ENCODE measurements at places on chromosomes 11 and 22.

DNA sequence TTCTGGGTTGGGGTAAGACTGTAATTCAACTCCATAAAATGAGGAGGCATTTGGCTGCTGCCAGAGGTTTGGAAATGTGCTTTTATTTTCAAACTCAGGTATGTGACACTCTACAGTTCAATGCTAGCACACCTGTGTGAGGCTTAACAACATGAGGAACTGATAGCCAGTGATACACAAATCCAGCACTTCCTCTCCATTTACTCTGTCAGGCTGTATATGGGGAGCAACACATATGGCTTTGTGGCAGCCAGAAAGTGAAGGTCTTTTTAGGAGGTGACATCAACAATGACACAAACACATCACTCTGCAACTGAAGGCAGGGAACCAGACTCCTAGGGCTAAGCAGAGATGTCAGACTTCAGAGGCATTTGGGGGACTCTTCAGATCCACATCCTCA is 4.6 kb upstream of the LYVE1 start:
- DNase-seq = no peak

- DNase-seq = peak; percentile 98
These were observed at the start of gene FOSL1 for GRCh38 chr11:65900125-65900898. FOSL1 (minus strand) TSS chr11:65900388; CDS start chr11:65900339, 49 bp downstream.

GRCh38 chr11:66042996-66043906 is 5.7 kb downstream of the GAL3ST3 start:
- no peak for DNase-seq

GRCh38 chr22:19108807-19109197 is 13.4 kb downstream of the DGCR2 start:
- no peak for DNase-seq

DNA sequence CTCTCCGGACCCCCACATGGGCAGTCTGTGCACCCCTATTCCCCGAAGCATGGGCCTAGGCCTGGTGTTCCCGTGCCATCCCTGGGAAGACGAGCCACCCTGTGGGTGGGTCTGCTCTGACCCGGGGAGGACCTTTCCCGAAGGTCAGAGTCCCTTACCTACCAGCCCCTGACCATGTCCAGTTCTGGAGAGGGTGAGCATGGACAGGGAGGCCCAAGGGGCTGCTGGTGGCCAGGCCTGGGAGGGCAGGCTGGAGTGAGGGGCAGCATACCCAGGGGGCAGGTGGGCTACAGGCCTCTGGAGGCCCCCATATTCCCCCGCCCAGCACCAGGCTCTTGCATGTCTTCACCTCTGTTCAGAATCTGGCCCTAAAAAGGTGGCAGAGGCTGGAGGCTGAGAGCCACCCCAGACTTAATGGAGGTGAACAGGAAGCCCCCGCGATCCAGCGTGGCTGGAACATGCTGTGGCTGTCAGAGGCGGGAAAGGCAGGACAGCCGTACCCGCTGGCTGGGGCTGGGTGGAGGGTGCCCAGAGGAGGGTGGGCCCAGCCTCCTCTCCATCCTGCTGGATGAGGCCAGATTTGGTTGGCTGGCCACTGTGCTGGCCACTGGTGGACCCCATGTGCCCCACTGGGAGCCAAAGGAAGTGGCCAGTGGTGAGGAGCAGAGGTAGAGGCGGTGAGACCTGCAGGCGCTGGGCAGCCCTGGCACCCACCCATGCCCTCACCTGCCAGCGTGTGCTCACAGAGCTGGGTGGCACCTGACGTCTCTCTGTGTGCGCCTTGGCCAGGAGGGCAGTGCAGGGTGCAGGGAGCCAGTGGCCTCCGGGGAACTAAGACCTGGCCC is 11.2 kb upstream of the SYT8 start:
- no peak for DNase-seq

GRCh38 chr11:86706338-86707131 is 34.1 kb upstream of the ME3 start:
- no peak for DNase-seq

- no peak for DNase-seq
These were observed 50.5 kb upstream of the SHISAL1 start for GRCh38 chr22:44363013-44363979.

DNA sequence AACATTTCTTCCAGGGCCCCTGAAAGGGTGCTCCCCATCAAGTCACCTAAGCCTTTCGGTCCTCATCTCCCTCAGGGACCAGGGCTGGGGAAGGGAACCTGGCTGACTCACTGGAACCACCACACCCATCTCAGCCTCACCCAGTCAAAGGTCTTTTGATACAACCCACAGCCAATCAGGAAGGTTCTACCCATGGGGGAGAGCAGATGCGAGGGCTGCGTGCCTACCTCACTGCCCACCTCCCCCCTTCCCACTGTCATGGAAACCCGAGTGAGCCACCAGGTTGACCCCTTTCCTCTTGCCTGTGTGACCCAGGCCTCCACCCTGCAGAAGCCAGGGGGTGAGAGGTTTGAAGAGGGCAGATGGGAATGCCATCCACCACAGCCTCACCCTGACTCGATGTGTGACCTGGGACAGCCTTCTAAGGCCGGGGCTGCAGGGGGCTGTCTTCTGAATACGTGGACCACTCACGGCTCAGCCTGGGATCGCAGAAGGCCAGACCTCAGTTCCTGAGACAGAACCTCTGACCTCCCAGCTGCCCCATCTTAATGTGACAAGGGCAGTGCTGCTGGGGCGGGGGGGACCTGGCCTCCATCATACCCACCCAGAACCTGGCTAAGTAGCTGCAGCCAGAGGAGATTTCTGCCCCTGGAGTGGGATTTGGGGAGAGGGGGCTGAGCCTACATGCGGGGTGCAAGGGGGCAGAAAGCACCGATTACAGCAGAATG is 2.7 kb downstream of the MDK start:
- DNase-seq = no peak

- no peak for DNase-seq
These were observed 623.8 kb upstream of the CHORDC1 start for GRCh38 chr11:90846628-90847027.

DNA sequence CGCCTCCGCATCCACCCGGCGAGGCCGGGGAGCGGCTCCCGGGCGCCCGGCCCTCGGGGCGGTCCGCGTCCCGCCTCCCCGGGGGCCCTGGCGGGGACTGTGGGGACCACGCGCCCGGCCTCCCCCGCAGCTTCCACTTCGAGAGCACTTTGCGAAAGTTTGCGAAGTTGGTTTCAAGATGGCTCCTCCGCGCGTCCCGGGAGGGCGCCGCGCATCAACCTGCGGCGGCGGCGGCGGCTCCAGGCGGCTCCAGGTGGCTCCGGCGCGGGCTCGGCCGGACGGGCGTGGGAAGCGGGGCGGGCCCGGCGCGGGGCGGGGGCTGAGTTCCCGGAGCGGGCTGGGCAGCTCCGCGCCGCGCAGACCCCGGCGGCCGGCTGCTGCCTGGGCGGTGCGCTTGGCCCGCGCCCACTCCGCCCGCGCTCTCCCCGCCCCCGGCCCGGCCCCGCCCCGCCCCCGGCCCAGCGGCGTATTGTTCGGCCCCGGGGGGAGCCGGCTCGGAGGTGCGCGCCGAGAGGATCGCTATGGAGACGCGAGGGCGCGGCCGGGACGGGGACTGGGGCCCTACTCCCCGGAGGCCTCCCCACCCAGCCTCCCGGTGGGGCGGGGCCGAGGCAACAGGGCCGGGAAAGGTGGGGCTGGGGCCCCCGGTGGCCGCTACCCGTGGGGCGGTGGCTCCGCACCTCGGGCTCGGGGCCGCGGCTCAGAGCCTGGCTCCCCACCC is at the start of gene CELSR1:
Gene CELSR1 (minus strand): TSS at position 396 of the 721 bp plus-strand sequence. CDS start 450 bp downstream, outside the sequence.
- DNase-seq = no peak

GRCh38 chr22:36946421-36947158 is 33.2 kb downstream of the CSF2RB start:
- DNase-seq = no peak

- DNase-seq = peak; percentile 20
These were observed 24.0 kb upstream of the ACER3 start for GRCh38 chr11:76836613-76837291.

DNA sequence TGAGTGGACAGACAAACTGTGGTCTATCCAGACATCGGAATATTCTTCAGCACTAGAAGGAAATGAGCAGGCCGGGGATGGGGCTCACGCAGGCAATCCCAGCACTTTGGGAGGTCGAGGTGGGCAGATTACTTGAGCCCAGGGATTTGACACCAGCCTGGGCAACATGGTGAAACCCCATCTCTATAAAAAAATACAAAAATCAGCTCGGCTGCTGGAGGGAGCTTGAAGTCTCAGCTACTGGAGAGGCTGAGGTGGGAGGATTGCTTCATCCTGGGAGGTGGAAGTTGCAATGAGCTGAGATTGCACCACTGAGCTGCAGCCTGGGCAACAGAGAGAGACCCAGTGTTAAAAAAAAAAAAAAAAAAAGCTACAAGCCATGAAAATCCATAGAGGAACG is 8.0 kb upstream of the CTSD start:
- no peak for DNase-seq

- no peak for DNase-seq
These were observed 8.6 kb downstream of the LARGE2 start for GRCh38 chr11:45930951-45931570.

DNA sequence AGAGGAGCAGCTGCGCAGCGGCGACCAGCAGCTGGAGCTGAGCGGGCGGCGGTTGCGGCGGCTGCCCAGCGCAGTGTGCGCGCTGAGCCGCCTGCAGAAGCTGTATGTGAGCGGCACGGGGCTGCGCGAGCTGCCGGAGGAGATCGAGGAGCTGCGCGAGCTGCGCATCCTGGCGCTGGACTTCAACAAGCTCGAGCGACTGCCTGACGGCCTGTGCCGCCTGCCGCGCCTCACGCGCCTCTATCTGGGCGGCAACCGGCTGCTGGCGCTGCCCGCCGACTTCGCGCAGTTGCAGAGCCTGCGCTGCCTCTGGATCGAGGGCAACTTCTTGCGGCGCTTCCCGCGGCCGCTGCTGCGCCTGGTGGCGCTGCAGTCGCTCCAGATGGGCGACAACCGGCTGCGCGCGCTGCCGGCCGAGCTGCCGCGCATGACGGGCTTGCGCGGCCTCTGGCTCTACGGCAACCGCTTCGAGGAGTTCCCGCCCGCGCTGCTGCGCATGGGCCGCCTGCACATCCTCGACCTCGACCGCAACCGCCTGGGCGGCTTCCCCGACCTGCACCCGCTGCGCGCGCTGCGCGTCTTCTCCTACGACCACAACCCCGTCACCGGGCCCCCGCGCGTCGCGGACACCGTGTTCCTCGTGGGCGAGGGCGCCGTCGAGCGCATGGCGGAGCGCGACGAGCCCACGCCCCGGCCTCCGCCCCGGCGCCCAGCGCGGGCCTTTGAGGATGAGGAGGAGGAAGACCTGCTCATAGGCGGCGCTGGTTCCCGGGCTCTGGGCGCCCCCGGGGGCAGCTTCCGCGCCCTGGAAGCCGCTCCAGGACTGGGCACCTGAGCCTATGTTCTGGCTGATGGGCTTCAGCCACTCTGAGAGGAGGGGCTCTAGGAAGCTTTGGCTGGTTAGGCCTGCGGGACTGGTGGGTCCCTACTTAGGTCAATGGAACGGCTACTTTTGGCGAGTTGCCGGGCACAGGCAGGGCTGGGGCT is 787 bp downstream of the LRRC10B start:
- DNase-seq = peak; percentile 93

DNA sequence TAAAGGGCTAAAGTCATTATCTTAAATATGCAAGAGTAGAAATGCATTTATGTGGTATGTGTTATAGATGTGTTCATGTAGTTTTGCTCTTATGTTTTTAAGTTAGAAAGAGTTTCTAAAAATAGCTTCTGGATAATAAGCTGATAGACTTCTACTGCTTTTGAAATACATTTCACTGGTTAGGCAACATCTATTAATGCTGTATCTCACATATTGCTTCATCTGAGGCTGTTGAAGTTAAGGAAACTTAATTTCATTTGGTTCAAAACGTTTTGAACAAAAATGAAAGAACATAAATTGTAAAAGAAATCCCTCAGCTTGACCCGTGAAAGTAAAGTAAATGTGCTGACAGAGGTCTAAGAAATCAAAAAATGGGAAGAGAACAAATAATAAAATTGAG is 164.0 kb upstream of the CTSC start:
- no peak for DNase-seq

GRCh38 chr11:77167111-77167626 is 39.1 kb downstream of the MYO7A start:
- DNase-seq = no peak

- no peak for DNase-seq
These were observed 23.1 kb downstream of the IGLL1 start for GRCh38 chr22:23557036-23557435.

- DNase-seq = peak; percentile 76
These were observed 19.1 kb upstream of the RCN1 start for GRCh38 chr11:32071811-32072210.

DNA sequence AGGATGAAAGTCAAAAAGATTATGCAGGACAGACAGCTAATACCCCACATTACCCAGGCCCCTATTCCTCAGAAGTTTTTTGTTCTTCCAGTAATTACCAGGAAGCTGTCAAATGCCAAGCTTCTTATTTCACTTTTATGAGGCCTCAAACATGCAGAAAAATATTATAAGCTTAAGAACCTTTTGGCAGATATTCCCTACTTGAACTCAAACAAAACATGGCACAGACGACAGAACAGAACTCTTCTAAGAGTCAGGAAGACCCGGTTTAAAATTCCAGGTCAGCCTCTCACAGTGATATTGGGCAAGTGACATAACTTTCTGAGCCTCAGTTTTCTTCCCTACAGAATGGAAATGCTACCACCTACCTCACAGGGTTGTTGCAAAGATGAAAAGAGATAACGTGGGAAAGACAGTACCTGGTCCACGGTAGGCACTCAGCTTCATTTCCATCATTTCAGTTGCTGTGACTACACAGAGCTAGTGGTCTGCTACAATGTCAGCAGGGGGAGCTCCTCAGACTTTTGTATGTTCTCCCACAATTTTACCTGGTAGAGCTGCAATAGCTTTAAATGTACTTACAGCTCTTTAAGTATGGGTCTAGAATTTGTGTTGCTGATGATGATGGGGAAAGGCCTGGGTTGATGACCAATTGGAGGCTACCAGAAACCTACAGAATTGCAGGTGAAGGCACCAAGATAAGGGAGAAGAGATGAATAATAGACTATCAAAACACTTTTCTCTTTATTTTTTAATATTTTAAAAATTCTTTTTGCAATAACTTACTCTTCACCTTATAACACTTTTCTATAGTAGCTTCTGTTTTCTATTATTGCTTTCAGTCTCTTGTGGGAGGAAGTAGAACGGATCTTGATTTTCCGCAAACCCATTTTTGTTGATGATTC is 98.3 kb upstream of the CHRM4 start:
- peak; percentile 82 for DNase-seq

- DNase-seq = peak; percentile 67
These were observed 21.5 kb downstream of the OTUB1 start for GRCh38 chr11:64007629-64008282.
